ENCODE measurements at places on chromosomes 1 and 21. TPM values are rescaled to one million over a fixed set of nuclear protein-coding genes. Genes with fewer than 3 reads are reported as not detected.

PYHIN1 gene
- 4.7 TPM for total RNA-seq

MAEL gene
- not detected for total RNA-seq

NIT1 gene
- 148 TPM for total RNA-seq

ANGPTL1 gene
- total RNA-seq, result 17.0 TPM

DNA sequence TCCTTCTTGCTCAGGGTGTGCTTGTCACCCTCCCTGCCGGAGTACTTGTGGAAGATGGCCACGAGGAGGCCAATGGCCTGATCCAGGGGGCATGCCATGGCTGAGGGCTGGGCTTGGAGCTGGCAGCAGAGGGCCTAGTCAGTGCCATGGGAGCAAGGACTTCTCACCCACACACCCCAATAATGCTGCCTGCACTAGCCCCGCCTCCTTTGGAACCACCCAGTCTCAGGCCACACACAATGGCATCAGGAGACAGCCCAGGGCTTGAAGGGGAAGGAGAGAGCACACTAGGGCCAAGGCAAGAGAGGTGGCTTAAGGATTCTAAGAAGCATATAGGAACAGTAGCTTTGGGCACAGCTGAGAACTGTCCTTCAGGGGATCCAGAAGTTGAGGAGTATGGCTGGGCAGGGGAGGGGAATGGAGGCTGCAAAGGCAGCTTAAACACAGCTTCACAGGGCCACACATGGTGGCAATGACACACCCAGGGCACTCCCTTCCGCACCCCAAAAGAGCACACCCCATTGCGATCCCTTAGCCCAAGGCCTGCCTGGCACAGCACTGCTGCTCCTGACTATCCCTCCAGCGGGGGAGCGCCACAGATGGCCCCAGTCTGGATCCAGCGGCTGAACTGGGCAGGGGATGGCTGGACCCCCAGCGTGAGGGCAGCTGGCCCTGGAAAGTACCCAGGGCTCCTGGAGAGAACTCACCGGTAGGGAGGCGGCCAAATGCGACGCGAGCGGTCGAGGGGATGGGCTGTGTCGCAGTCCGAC, at the start of gene S100A6:
Gene S100A6 (minus strand): TSS at position 750 of the 770 bp plus-strand sequence. CDS start 652 bp downstream, at position 98.
- DNase-seq, result peak; percentile 84

DNA sequence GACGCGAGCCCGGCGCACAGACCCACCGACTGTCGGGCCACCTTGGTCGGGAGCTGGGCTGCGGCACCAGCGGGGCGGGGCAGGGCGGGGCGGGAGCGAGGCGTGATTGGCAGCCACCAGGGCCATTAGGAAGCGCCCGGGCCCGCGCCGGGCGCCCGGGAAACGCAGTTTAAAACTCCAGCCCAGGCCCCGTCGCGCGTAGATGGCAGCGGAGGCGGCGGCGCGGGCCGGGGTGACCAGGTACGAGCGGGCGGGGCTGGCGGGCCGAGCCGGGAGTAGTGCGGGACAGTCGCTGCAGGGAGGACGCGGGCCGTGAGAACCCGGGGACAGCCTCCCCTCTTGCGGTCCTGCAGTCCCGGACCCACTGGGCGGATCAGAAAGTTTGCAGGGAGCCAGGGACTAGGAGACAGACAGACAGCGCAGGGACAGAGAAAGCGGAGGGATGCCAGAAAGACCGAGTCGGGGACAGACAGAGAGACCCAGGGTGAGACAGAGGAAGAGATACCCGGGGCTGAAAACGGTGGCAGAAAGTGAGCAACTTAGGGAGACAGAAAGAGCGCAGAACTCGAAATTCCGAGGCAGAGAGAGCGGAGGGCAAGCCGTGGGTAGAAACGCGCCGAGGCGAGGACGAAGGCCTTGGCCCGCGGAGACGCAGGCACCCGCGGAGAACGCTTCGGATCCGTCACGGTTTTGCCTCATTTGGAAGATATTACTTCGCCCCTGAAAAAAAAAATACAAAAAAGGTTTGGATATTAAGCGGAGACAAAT, at the start of gene DMBX1:
Gene DMBX1 (plus strand): TSS at position 199 of the 768 bp plus-strand sequence. CDS start 17,175 bp downstream, outside the sequence.
- peak; percentile 79 for DNase-seq

All from Peyer's patch (tissue), 4 donors.